Tibial nerve (tissue), 4 donors: ENCODE measurements at places on chromosomes 5 and 9. TPM values are rescaled to one million over a fixed set of nuclear protein-coding genes. Genes with fewer than 3 reads are reported as not detected.

DNA sequence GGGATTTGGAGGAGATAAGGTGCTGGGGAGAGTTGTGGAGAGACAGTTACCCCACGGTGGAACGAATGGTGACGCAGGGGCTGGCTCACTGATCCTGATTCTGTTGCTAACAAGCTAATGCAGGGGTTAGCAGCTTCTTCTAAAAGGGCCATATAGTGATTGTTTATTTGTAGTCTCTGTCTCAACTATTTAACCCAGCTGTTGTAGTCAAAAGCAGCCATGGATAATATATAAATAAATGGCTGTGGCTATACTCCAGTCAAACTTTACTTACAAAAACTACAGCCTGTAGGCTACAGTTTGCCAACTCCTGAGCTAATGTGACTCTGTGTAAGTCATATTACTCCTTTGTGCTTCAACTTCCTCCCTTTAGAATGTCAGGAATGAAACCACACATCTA is 21.8 kb downstream of the STOM start:
- peak overlapping the region; percentile 13 for H3K27ac ChIP-seq
- H3K4me3 ChIP-seq: no peak overlapping the region
- H3K27me3 ChIP-seq: no peaks in the 10 kb centered on the region
- no peak for DNase-seq
- H3K36me3 ChIP-seq: no peaks in the 10 kb centered on the region
- no peaks in the 10 kb centered on the region for H3K4me1 ChIP-seq

GRCh38 chr5:176980818-176981217 is 25.8 kb downstream of the UIMC1 start:
- DNase-seq: no peak
- peaks cover 6% of the 10 kb centered on the region for H3K4me1 ChIP-seq
- no peaks in the 10 kb centered on the region for H3K27me3 ChIP-seq
- H3K36me3 ChIP-seq: peaks cover 8% of the 10 kb centered on the region
- no peak overlapping the region for H3K4me3 ChIP-seq
- H3K27ac ChIP-seq: no peak overlapping the region

DIAPH1 gene
- total RNA-seq: 64.7 TPM

ADAM19 gene
- 8.5 TPM for total RNA-seq

DNA sequence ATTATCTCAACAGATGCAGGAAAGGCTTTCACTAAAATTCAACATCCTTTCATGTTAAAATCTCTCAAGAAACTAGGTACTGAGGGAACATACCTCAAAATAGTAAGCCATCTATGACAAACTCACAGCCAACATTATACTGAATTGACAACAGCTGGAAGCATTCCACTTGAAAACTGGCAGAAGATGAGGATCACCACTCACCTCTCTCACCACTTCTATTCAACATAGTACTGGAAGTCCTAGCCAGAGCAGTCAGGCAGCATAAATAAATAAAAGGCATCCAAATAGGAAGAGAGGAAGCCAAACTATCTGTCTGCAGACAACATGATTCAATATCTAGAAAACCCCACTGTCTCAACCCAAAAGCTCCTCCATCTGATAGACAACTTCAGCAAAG is 203.6 kb upstream of the GRAMD2B start:
- DNase-seq: no peak
- H3K27ac ChIP-seq: no peak overlapping the region
- no peaks in the 10 kb centered on the region for H3K36me3 ChIP-seq
- H3K4me3 ChIP-seq: no peak overlapping the region
